Thyroid gland (tissue), 4 donors: ENCODE measurements at places on chromosomes 3 and 15. TPM values are rescaled to one million over a fixed set of nuclear protein-coding genes. Genes with fewer than 3 reads are reported as not detected.

DNA sequence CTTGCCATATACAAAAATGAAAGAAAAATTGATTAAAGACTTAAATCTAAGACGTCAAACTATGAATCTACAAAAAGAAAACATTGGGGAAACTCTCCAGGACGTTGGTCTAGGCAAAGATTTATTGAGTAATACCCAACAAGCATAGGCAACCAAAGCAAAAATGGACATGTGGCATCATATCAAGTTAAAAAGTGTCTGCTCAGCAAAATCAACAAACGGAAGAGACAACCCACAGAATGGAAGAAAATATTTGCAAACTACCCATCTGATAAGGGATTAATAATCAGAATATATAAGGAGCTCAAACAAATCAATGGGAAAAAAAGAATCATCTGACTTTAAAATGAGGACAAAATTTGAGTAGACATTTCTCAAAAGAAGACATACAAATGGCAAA is 160.9 kb downstream of the DCLK3 start:
- no peaks in the 10 kb centered on the region for H3K36me3 ChIP-seq
- no peaks in the 10 kb centered on the region for H3K27me3 ChIP-seq
- no peak for DNase-seq

DNA sequence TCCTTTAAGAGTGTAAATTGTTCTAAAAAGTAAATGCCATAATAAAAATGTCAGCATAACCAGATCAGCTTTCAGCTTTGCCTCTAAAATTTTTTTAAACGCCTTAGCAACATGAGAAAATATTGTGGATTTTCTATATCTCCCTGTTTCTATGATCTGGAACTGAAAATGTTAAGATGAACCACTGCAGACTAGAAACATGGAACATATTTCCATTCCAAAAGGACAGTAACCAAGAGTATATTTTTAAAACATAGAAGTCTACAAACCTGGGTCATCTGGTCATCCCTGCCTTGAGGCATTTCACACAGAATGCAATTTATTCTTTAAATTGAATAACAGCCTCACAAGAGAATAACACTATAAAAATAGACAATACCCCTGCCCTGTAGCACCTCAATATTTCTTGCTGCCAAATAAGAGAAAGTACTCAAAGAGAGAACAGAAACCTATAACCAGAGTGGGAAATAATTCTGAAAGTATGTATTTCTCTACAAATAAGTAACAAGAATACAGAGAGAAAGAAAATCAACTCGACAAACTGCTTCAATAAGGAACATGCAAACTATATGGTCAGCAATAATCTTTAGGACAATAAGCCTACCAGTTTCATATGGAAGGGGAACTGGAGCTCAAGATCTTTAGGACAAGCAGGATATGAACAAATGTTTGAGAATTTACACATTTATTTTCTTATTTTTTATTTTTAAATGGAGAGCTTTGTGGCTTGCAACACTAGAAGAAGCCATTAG is 949.0 kb downstream of the EPHA3 start:
- peaks cover 8% of the 10 kb centered on the region for H3K4me1 ChIP-seq
- no peak overlapping the region for H3K4me3 ChIP-seq
- H3K27me3 ChIP-seq, result no peaks in the 10 kb centered on the region
- no peak overlapping the region for H3K27ac ChIP-seq
- DNase-seq, result no peak
- H3K36me3 ChIP-seq, result no peaks in the 10 kb centered on the region

DNA sequence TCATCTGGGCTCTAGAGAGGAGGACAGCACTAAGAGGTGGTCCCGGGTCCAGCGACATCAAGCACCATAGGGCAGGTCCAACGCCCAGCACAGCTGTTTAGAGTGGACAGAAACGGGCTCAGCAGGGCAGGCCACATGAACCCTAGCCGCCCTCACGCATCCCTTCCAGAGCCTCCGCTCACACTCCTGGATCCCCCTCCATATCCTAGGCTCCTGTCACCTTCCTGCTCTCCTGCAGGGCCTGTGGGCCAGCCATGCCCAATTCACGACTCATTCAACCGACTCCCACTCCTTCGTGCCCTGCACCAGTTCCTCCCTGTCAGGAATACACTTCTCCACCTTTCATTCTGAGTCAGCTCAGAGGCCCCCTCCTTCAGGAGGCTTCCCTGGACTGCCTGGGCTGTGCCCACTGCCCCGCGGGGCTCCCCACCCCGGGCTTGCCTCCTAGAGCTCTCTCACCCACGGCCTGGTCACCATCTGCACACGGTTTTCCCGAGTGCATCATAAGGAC is 90.2 kb downstream of the LINGO1 start:
- peaks cover 27% of the 10 kb centered on the region for H3K4me1 ChIP-seq
- H3K4me3 ChIP-seq, result no peak overlapping the region
- no peaks in the 10 kb centered on the region for H3K36me3 ChIP-seq
- no peak for DNase-seq
- H3K27ac ChIP-seq, result no peak overlapping the region
- no peaks in the 10 kb centered on the region for H3K27me3 ChIP-seq

DNA sequence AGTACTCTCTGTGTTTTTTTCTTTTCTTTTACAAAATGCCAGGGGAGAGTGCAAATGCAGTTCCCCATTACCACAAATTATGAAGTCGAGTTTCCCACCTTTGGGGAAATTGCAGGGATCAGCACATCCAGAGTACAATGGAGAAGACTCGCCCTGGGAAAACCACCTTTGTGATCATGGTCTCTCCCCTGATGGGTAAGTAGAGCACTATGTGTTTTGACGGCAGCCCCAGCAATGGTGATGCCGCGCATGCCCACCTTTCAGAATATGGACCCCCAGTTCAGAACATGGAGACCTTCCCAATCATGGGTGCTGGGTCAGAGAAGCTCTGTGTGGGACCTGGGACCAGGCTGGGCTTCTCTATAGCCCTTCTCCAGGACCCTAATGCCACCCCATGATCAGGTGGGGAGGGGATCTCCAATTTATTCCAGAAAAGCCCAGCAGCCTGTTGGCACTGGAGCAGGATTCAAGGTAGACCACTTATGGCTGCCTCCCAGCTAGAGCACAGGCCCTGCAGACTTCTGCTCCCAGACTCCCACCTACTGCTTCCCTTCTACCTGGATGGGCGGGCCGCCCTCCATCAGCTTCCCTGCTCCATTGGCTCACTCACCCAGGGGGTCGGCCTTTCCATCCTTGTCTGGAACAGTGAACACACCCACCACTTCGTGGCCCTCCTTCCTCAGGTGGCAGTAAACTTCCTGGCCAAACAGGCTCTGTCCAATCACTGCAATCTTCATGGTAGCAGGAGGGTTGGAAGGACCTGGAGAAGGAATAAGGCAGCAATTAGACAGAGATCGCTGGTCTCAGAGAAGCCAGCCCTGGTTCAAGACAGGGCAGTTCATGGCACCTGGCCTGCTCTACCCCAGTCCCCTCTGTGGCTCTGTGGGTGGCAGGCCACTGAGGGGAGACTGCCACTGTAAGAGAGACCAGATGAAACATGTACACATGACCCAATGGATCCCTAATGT is 19.9 kb downstream of the ALDH1L1 start:
- no peak overlapping the region for H3K27ac ChIP-seq
- DNase-seq, result no peak
- no peaks in the 10 kb centered on the region for H3K4me1 ChIP-seq
- no peaks in the 10 kb centered on the region for H3K36me3 ChIP-seq

TRIM71 gene
- total RNA-seq, result 0.13 TPM

GRCh38 chr3:134619884-134620445 is 30.9 kb downstream of the KY start:
- no peaks in the 10 kb centered on the region for H3K4me1 ChIP-seq
- no peak overlapping the region for H3K4me3 ChIP-seq
- H3K27ac ChIP-seq, result no peak overlapping the region
- H3K36me3 ChIP-seq, result no peaks in the 10 kb centered on the region
- no peaks in the 10 kb centered on the region for H3K27me3 ChIP-seq

DNA sequence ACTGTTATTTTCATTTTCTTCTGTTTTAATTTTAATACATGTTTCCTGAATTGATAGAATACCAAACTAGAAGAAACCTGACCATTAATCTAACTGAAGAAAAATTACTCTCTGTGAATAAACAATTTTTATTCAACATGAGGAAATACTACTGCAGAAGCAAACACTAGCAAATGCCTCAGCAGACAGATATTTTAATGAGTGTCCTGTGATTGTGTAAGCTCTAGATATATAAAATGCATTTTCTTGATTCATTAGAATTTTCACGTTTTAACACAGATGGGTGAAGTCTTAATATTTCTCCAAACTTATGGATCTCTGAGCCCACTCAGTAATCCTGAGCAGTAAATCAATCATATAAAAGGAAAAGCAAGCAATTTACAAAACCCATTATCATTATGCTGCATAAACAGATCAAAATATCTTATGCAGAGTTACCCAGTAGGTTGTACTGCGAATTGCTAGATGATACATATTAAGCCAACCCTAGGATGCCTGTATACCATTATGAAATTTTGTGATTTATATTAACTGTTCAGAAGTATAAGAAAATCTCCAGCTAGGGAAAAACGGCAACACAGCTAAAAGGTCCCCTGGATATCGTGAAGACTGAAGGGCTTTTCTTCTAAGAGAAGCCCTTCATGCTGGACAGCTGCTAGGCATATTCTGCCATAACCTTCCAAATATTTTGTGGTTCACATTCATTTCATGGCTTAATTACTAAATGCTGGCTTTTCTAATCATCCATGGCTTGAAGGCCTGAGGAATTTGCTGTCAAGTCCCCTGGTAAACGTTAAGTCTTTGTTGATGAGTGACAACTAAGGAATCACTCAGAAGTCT is 157.7 kb upstream of the TGFBR2 start:
- H3K27ac ChIP-seq, result no peak overlapping the region
- no peak overlapping the region for H3K4me3 ChIP-seq
- H3K4me1 ChIP-seq, result no peaks in the 10 kb centered on the region
- DNase-seq, result no peak

- peak overlapping the region; percentile 100 for H3K27ac ChIP-seq
- no peaks in the 10 kb centered on the region for H3K27me3 ChIP-seq
- no peak overlapping the region for H3K4me3 ChIP-seq
Observed at GRCh38 chr15:31352911-31353811, 26.5 kb downstream of the KLF13 start.

LTK gene
- total RNA-seq, result 0.22 TPM

TRIM42 gene
- 0.13 TPM for total RNA-seq

- H3K4me1 ChIP-seq, result peaks cover 10% of the 10 kb centered on the region
- no peaks in the 10 kb centered on the region for H3K36me3 ChIP-seq
- no peaks in the 10 kb centered on the region for H3K27me3 ChIP-seq
- DNase-seq, result no peak
- no peak overlapping the region for H3K27ac ChIP-seq
Observed at GRCh38 chr15:55586808-55587207, 1.3 kb downstream of the PYGO1 start.

ITPKA gene
- total RNA-seq, result 0.83 TPM

THRB gene
- 33.2 TPM for total RNA-seq

GRCh38 chr3:58202917-58203360 is 7.8 kb downstream of the DNASE1L3 start:
- peaks cover 4% of the 10 kb centered on the region for H3K4me1 ChIP-seq
- no peak overlapping the region for H3K4me3 ChIP-seq
- H3K27me3 ChIP-seq, result no peaks in the 10 kb centered on the region
- H3K27ac ChIP-seq, result no peak overlapping the region
- no peak for DNase-seq

- peaks cover 7% of the 10 kb centered on the region for H3K36me3 ChIP-seq
- DNase-seq, result no peak
- H3K4me1 ChIP-seq, result peaks cover 40% of the 10 kb centered on the region
- peak overlapping the region; percentile 4 for H3K4me3 ChIP-seq
- H3K27ac ChIP-seq, result peak overlapping the region; percentile 73
Observed at GRCh38 chr3:50318615-50319014, 3.9 kb downstream of the HYAL2 start.

DNA sequence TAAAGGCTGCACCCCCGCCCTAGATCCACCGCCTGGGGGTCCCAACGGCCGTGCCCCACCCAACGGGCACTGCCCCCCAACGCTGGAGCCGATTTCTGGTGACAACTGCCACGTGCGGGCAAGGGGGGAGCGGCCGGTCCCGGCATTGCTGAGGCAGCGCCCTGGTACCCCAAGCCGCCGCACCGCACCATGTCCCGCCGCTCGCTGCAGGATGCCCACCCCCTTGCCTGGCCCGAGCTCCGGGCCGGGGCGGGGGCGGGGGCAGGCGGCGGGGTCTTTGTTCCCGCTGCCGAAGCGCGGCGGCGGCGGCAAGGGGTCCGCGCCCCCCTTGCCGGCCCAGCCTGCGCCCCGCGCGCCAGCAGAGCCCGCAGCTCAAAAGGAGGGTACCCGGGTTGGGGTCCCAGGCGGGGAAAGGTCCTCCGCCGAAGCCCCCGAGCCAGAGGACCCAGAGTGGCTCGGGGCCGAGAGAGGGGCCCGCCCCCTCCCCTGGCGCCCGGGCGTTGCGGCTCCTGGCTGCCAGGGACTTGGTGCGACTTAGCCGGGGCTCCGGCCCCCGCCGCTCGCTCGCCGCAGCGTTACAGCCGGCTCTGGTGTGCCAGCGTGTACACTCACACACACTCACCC is 678 bp downstream of the SEMA7A start:
- H3K36me3 ChIP-seq, result no peaks in the 10 kb centered on the region
- no peaks in the 10 kb centered on the region for H3K4me1 ChIP-seq
- H3K27ac ChIP-seq, result no peak overlapping the region
- H3K4me3 ChIP-seq, result peak overlapping the region; percentile 42

DNA sequence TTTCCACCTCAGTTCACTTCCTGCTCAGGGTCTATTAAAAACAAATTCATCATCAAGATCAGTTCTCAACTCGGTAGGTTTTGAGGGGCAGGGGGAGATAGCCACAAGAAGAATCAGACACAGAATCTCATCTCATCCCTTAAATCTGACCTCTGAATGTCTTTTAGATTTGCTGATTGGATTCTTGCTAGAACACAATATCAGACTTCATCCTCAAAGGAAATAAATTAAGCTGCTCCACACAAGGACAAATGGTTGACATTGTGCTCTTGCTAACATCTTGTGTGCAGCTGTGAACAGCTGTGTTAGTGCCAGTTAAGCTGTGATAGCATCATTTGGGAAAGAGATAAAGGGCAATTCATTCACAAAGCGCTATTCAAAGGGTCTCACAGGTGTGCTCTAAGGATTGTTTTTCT is 184.0 kb upstream of the ADAMTS9 start:
- DNase-seq, result no peak
- no peaks in the 10 kb centered on the region for H3K27me3 ChIP-seq
- H3K36me3 ChIP-seq, result no peaks in the 10 kb centered on the region
- no peak overlapping the region for H3K4me3 ChIP-seq
- no peak overlapping the region for H3K27ac ChIP-seq

DPPA4 gene
- total RNA-seq, result not detected

BLOC1S6 gene
- total RNA-seq, result 88.7 TPM

CFAP100 gene
- total RNA-seq, result not detected

GRCh38 chr15:71116366-71116765 is 1.1 kb downstream of the THSD4 start:
- H3K27me3 ChIP-seq, result no peaks in the 10 kb centered on the region
- peak overlapping the region; percentile 47 for H3K4me3 ChIP-seq
- peak overlapping the region; percentile 70 for H3K27ac ChIP-seq
